ENCODE measurements at places on chromosomes 6 and 20.

GRCh38 chr20:10741060-10741459, 67.3 kb upstream of the JAG1 start:
- no peak for DNase-seq

GRCh38 chr6:147132889-147133288, 71.3 kb upstream of the STXBP5 start:
- DNase-seq: no peak

- DNase-seq: no peak
These were observed 30.5 kb downstream of the TBX18 start for GRCh38 chr6:84733889-84734288.

GRCh38 chr6:53441035-53441493, 92.3 kb upstream of the ELOVL5 start:
- DNase-seq: peak; percentile 69

DNA sequence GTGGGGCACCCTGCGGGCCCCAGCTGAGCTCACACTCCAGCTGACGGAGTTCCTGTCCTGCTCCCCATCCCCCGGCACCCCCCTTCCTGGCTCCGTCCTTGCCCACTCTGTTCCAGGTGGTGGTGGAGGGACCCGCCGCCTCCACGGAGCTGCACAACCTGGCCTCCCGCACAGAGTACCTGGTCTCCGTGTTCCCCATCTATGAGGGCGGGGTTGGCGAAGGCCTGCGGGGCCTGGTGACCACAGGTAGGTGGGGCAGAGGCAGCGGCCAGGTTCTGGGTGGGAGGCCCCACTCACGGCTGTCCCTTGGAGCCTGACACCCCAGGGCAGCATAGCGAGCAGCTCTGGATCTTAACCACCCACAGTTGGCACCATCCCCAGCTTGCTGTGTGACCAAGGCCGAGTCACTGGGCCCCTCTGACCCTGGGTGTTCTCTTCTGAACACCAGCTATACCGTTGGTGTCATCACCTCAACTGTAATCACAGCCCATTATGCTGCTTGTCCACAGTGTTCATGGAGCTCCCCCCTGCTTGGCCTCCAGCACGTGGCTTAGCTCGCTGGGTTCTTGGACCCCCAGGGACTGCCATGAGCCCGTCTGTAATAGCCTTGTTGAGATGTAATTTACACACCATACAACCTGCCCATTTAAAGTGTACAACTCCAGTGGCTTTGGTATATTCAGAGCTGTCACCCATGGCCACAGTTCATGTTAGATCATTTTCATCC, 17.4 kb downstream of the COL20A1 start:
- DNase-seq: no peak

DNA sequence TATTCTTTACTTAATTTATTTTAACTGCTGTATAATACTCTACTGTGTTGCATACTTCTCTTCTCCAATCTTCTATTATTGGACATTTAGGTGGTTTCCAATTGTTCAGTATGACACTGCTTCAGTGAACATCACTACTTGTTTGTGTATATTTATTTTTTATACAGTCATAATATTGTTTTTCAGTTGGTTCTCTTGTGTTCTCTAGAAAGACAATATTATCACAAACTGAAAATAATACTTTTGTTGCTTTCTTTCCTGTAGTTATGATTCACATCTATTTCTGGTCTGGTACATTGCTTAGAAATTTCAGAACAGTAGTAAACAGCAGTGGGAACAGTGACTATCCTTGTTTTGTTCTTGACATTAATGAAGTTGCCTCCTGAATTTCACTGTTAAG, 62.8 kb upstream of the GTSF1L start:
- DNase-seq: peak; percentile 78

GRCh38 chr20:54194724-54195438, 13.0 kb upstream of the PFDN4 start:
- no peak for DNase-seq

DNA sequence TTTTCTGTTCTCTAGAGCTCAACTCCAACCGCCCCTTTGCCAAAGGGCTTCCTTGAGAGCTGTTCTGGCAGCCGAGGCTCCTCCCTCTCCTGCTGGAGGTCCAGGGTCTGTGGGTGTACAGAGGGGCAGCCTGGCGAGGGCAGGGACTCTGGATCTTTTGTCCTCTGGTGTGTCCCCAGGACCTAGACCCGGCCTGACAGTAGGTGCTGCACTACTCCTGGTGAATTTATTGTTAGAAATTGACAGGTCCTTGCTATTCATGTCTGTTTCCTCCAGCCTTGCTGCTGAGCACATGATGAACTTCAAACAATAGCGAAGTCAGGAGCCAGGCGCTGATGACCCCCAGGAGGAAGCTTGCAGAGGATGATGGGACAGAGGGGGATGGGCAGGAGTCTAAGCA, 234.7 kb upstream of the SULF2 start:
- no peak for DNase-seq

DNA sequence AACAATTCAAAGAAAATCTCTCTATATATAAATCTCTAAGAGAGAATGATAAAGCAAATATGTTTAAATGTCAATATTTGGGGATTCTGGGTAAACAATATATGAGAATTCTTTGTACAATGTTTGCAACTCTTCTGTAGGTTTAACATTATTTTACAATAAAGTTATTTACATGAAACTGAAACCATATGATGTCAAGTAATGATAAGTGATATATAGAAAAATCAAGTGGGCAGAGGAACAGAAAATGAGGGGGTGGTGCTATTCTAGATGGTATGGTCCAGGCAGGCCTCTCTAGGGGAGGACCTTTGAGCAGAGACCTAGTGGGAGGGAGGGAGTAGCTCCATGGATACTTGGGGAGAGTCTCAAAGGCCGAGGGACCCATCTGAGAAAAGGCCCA, 16.4 kb upstream of the SCRT2 start:
- DNase-seq: no peak

DNA sequence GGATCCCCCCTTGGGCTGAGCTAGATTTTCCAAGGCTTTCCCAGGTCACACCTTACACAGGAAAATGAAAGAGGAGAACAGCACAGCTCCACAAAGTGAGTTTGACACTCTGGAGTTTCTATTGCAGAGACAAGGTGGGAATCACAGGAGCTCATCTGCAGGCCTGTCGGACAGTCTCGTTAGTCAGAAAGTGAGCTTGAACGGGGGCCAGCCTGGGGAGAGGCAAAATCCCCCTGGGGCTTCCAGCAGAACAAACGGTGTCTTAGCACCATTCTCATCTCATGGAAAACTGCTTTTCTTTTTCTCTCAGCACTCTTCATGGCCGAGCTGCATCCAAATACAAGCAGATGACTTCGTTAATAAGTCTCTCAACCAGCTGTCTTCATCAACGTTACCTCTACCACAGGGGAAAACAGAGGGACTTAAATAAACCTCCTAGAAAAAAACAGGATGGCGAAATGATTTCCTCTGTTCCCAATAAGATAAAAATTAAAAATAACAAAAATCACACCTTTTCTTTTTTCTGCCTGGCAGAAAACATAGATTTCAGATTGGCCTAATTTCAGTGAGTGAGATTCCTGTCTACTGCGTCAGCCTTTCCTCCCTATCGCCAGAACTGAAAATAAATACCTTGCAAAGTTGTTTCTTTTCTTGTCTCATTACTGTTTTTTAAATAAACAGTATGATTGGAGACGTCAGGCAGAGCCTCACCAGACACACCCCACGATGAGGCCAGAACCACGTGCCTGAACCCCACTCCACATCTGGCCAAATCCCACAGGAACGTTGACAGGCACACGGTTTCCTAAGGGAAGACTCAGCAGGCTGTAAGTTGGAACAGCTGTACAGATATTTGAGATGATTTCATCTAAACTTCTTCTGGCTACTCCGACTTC, 219.0 kb downstream of the TTLL2 start:
- DNase-seq: no peak

- DNase-seq: peak; percentile 64
These were observed 6.8 kb downstream of the ADA start for GRCh38 chr20:44644667-44645131.

- no peak for DNase-seq
These were observed 44.1 kb upstream of the FNDC1 start for GRCh38 chr6:159125014-159125609.

- DNase-seq: no peak
These were observed 299.1 kb upstream of the KCNQ5 start for GRCh38 chr6:72322771-72323170.

GRCh38 chr6:2492686-2493523, 247.5 kb upstream of the GMDS start:
- no peak for DNase-seq

DNA sequence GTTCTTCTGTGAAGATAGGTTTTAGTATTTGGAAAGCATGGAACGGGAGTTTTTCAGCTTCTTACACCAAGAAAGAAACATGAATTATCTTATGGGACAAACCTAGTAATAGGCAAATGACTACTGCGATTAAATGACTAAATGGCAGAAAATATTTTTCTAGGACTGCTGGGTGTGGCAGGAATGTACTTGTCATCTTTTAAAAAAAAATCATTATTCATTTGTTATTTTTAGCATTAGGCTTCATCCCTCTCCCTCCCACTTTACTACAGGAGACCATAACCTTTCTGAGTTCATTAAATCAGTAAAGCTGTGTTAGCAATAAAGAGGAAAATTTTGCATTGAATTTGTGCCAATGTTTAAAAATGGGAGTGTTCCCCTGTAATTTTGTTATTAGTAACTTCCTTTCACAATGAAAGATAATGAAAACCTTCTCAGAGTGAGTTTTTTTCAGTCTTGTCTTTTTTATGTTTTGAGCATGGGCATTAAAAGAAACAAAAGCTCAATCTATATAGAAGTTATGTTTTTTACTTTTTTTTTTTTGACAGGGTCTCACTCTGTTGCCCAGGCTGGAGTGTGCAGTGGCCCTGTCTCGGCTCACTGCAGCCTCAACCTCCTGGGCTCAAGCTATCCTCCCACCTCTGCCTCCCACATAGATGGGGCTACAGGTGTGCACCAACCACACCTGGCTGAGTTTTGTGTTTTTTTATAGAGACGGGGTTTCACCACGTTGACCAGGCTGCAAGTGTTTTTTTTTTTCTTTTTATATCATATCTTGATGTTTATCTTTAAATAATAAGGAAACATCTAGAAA, 105.6 kb upstream of the CLDN20 start:
- DNase-seq: no peak

GRCh38 chr6:109449064-109449794, 6.3 kb downstream of the MICAL1 start:
- DNase-seq: no peak

DNA sequence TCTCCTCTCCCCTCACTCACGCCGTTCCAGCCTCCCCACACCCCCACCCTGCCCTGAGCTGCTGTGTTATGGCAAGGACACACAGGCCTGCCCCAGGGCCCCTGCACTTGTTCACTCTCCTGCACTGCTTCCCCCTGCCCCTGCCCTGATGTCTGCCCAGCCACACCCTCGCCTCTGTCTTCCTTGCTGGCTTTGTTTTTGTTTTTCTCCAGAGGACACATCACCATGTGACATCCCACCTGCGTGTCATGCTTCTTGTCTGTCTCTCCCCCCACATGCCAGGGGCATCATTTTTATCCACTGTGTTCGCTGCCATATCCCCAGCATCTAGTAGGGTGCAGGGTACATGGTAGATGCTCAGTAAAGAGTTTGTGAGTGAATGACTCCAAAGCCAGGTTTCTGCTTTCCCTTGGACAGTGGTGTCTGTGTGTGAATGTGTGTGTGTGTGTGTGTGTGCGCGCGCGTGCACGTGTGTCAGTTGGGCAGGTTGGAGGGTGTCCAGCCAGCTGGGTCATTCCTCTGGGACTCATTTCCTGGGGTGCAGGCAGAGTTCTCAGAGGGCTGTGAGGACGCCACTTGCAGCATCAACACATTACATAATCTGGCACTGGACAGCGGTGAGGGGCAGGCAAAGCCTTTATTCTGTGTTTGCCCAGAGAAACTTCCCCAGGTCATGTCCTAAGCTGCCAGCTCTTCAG, 60.6 kb downstream of the STK35 start:
- no peak for DNase-seq

DNA sequence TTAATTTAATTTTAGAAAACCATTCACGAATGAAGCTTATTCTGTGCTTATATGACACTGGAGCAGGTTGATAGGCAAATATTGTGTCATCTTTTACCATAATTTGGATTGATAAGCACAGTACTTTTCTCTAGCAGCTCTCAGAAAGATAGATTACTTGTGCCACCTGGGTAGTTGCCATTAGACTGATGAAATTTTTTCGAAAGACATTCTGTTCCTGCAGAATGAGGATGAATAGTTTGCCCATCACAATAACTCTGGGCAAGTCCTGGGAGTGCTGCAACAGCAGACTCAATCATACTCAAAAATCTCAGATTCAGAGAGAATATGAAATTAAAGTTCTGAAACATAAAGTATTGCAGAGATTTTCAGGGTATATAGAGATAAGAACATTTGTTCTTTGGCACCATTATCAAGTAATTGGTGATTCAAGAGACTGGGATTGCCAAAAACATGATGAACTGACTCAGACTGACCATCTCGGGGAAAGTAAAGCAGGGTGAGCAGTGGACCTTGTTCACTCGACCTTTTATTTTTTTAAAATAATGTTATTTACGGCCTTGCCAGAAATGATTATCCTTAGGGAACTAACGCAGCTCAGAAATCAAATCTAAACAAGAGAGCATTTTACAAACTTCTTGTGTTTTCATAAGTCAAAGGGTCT, 65.8 kb upstream of the PTCHD4 start:
- DNase-seq: no peak

DNA sequence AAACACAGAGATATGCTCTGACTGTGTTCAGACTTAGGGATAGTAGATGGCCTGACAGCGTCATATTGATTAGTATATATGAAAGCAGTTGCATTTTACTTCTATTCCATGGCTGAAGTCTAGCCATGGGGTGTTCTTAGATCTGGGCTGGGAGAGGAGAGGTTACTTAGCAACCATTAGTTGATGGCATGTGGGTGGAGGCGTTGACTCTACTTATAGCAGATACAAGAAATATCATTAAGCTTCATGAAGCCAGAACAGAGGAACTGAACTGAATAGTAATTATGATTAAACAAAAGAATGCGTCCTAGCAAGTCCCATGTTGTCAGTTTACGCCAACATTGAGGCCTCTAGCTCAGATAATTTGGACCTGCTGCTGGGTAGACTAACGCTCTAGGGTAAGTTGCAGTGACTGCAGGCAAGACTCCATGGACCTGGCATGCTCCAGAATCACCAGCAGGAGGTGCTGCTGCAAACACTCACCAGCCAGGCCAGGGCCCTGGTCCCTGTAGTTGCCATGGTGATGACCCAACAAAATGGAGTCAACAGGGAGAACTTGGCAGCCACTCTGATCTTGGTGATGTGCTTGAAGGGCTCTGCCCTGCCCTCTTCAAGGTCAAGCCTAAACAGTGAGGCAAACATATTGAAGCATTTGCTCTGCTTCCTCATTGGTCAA, 477.3 kb downstream of the PREX1 start:
- peak; percentile 37 for DNase-seq

DNA sequence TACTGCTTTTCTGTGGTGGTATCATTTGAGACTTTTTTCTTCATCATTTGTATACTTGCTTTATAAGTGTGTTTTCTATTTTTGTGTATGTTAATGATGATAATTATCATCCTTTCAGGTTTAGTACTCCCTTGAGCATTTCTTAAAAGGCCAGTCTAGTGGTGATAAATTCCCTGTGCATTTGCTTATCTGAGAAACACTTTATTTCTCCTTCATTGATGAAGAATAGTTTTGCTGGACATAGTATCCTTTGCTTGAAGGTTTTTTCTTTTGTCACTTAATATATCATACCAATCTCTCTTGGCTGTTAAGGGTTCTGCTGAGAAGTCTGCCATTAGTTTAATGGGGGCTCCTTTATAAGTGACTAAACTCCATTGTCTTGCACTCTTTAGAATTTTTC, 123.2 kb upstream of the IRAK1BP1 start:
- DNase-seq: no peak

- no peak for DNase-seq
These were observed 143.1 kb downstream of the RNF144B start for GRCh38 chr6:18530201-18530600.

Measured in GM06990 (cell line).